Spinal cord (tissue), 10 donors: ENCODE measurements at places on chromosomes 16 and 17.

- no peak for DNase-seq
Measured at GRCh38 chr17:55845385-55845784, 94.5 kb downstream of the PCTP start.

DNA sequence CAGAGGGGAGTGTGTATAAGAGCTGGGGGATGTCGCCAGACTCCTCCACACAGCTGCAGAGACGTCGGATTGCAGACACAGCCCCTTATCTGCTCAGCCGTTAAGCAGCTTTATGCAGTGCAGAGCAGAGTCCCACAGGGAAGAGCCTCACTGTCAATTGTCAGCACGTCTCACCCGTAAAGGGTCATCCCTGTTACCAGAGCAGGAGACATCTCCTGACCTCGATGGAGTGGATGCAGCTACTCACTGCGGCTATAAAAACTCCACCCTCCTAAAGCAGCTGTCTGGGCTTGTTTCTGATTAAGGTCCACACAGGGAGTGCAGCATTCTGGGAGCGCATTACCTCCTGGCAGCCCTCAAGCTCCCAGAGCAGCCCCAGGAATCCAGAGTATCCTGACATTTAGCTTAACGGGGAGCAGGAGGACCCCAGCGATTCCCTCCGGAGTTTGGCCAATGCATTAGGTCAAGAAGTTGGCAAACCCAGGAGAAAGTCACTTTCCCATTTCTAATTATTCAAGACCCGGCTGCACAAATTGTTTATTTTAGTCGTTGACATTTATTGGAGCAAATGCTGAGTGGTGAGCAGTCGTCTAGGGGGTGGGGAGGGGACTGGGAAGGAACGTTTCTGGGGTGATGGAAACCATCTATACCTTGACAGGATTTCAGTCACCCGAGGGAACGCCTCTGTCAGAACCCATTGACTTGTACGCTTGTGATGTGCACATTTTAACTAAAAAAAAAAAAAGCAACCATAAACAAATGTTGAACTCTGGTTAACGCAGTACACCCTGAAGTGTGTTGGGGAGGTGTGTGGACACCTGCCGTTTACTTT lies 100.0 kb upstream of the ZNF469 start:
- no peak for DNase-seq

- no peak for DNase-seq
Measured at GRCh38 chr17:47704736-47705135, 10.8 kb downstream of the TBKBP1 start.

DNA sequence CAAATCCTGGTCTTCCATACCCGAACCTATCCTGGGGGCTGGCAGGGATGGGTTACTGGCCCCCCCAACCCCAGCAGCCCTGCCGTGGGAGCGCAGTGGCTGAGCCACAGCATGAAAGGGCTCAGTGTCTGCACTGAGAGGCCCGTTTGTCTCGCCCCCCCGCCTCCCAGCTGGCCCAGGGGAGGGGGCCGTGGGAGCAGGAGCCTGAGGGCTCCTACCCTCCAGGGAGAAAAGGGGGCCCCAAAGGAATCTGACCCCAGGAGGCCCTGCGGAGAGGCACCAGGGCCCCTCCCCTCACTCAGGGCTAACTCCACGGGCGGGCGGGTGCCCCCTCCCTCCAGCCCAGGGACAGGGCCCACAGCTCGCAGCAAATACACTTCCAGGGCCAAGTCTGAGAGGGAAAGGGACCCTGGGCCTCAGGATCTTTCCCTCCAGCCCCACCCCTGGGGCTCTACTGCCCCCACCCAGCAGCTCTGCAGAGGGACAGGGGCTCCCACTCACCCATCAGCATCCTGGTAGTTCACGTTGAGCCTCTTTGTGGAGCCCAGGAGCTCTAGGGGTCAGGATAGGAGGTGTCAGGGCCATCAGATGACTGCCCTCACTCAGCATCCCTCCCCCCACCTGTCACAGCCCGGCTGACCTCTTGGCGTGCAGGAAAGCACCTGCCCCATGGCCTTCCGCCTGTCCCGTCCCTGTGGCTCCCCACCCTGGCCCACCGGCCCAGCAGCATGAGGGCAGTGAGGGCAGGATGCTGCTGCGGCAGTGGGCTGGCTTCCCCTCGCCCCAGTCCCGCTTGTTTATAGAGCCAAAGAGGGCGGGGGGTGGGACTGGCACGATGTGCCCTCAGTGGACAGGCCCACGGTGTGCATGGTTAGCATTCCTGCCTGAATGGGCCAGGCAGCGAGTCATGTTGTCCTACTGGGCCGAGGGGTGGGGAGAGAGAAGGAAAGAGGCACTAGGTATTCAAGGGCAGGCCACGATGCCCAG lies 7.3 kb downstream of the CASKIN2 start:
- peak; percentile 73 for DNase-seq

GRCh38 chr16:82083710-82084353 lies 48.8 kb downstream of the HSD17B2 start:
- no peak for DNase-seq

DNA sequence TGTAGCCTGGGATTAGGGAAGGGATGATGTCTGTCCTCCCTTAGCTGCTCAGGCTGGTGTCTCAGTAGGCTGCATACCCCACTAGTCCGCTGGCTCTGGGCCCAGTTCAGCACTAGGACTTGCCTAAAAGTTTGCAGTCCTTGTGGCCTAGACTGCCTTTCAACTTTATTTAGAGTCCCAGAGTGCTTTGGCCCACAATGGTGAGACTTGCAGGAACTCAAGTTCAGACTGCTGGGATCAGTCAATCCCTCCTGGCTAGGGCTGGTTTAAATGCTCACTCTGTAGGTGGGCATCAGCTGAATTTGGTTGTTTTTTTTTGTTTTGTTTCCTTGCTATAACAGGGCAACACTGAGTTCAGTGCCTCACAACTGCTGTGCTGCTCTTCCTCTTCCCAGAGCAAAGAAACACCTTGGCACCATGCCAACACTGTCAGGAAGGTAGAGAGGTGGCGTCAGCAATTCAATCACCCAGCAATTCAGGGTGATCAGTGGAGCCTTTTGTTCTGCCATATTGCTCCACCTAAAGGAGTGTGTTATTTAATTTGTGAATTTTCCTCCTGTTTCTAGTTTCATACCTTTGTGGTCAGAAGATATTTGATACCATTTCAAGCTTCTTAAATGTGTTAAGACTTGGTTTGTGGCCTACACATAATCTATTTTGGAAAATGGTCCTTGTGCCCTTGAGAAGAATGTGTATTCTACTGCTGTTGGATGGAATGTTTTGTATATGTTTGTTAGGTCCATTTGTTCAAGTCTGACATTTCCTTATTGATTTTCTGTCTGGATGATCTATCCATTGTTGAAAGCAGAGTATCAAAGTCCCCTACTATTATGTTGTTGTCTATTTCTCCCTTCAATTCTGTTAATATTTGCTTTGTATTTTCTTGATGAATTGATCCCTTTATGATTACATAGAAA lies 284.0 kb upstream of the PMFBP1 start:
- no peak for DNase-seq

DNA sequence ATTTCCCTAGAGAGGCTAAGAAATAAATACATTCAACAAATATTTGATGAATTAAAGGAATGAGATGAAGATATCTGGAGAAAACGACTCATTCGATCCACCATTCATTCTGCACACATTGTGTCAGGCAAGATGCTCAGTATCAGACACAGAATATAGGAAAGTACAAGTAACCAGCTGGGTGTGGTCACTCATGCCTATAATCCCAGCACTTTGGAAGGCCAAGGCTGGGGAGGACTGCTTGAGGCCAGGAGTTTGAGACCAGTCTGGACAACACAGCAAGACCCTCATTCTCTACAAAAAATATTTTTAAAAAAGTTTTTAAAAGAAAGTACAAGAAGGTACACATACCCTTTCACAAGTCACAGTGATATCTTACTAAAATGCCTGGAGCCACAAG lies 42.3 kb downstream of the CRLF3 start:
- DNase-seq: no peak

- no peak for DNase-seq
Measured at GRCh38 chr17:80990921-80991644, 558 bp upstream of the CHMP6 start.

DNA sequence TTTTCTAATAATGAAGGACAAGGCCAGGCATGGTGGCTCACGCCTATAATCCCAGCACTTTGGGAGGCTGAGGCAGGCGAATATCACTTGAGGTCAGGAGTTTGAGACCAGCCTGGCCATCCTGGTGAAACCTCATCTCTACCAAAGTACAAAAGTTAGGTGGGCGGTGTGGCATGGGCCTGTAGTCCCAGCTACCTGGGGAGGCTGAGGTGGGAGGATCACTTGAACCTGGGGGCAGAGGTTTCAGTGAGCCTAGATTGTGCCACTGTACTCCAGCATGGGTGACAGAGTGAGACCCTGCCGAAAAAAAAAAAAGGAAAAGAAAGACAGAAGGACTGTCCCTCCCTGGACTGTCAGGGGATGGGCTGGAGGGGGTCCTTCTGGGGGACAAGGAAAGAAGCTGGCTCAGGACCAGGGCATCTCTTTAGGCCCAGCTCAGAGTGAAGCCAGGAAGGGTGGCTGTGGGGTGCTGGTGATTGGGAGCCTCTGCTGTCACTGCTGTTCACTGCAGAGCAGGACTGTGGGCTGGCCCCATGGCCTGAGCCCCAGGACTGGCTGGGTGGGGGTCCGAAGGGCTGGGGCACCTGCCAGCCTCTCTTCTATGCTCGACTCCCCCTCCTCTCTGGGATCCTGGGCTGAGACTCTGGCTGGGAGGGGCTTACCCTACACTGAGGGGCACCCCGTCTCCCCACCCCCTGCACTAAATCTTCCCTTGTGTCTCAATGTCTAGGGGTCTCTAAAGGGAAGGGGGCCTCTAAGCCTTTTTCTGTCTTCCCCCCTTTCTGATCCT lies 909 bp upstream of the ARHGAP23 start:
- DNase-seq: no peak
